ENCODE measurements at places on chromosomes 4 and X. TPM values are rescaled to one million over a fixed set of nuclear protein-coding genes. Genes with fewer than 3 reads are reported as not detected.

The QRFPR gene
- total RNA-seq, result not detected

- H3K4me1 ChIP-seq, result no peaks in the 10 kb centered on the region
- peaks cover 3% of the 10 kb centered on the region for H3K36me3 ChIP-seq
- no peak overlapping the region for H3K4me3 ChIP-seq
- no peaks in the 10 kb centered on the region for H3K27me3 ChIP-seq
Observed at GRCh38 chrX:136028383-136028984, 43.2 kb downstream of the SLC9A6 start.

DNA sequence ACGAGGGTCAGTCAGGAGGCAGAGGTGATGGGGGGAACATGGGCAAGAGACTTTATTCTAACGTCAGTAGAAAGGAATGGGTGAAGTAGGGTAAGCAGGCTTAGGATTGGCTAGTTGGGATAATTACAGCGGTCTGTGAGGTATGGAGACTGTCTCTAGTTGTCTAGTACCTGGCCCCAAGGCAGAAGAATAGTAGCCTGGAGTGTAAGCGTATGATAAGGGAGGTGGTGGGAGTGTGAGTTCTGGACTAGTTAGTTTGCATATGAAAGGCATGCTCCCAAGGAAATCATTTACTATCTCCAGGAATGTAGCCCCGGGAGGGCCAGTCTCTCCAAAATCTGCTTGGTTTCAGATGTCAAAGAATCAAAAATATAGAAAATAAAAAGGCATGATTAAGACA is 219.6 kb upstream of the ANXA3 start:
- peaks cover 18% of the 10 kb centered on the region for H3K27me3 ChIP-seq
- H3K4me3 ChIP-seq, result no peak overlapping the region
- no peaks in the 10 kb centered on the region for H3K36me3 ChIP-seq
- no peaks in the 10 kb centered on the region for H3K4me1 ChIP-seq

GRCh38 chr4:186725469-186726425 is 2.1 kb upstream of the FAT1 start:
- peak overlapping the region; percentile 2 for H3K27ac ChIP-seq
- H3K4me3 ChIP-seq, result peak overlapping the region; percentile 40
- DNase-seq, result no peak
- peaks cover 58% of the 10 kb centered on the region for H3K27me3 ChIP-seq
- peaks cover 8% of the 10 kb centered on the region for H3K36me3 ChIP-seq

All from activated CD4-positive, alpha-beta T cell treated with anti-CD3 and anti-CD28 coated beads, Interleukin-2, amount 10 ng/mL, durations not matched to agents 7 days and 5 days (primary cell).